GM20000 (cell line): ENCODE measurements at places on chromosomes 16 and 17.

DNA sequence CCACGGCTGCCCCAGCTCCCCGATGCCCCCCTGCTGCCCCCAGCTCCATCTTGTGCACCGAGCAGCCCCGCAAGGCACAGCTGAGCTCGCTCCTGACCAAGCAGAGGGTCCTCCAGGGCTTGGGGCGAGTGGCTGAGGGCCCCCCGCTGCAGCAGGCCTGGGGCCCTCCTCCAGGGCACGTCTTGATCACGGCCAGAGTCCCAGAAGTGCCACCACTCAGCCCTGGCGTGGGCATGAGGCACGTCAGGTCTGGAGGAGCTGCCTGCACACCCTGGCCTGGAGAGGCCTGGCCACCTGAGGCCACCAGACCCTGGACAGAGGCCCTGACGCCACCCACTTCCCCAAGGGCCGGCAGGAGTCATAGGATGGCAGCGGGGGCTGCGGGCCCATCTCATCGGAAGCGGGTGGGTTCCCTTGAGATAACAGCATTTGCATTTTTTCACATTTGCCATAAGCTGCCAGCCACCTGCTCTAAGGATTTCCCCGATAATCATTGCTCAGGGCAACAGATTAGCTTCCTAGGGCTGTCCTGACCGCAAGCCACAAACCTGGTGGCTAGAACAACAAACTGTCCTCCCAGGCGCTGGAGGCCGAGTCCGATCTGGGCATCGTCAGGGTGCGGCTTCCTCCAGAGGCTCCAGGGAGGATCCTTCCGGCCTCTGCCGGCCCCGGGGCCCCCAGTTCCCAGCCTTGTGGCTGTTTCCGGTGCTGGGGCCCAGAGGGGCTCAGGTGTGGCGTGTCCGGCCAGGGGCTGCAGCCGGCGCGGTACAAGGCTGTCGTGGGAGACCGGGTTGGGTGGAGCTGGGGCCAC, 23.9 kb upstream of the C1QTNF8 start:
- no peak for DNase-seq

DNA sequence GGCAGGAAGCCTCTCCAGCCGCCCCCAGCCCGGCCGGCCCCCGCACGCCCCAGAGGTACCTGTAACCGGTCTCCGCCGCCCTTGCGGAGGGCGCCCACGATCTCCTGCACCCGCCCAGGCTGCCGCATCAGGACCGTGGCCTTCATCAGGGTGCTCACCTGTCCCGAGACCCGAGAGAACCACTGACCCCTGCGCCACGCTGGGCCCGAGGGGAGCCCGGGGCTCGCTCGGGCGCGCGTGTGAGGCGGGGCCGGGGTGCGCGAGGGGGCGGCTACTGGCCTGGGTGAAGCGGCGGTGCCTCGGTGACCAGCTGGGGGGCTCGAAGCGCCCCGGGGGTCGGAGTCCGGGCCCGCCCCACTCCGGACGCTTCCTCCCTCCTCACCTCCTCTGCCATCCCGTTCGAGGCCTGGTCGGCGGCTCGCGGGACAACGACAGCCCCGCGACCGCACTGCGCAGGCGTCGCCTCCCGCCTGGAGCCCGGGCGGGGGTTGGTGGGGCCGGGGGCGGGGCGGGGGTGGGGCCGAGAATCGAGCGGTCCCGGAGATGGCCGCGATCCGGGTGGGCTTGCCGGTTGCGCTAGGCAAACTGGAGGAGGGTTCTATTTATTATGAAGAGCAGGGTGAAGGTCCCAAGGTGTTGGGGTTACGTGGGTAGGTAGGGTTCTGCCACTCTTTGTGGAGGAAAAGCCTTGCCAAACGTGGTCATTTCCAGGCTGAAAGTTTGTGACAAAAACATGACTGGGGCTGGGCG, at the start of gene NT5C3B:
Gene NT5C3B (minus strand): TSS at position 433 of the 750 bp plus-strand sequence. CDS start 39 bp downstream, at position 394.
- peak; percentile 92 for DNase-seq

GRCh38 chr17:32323811-32324491, 18.0 kb downstream of the C17orf75 start:
- peak; percentile 37 for DNase-seq

DNA sequence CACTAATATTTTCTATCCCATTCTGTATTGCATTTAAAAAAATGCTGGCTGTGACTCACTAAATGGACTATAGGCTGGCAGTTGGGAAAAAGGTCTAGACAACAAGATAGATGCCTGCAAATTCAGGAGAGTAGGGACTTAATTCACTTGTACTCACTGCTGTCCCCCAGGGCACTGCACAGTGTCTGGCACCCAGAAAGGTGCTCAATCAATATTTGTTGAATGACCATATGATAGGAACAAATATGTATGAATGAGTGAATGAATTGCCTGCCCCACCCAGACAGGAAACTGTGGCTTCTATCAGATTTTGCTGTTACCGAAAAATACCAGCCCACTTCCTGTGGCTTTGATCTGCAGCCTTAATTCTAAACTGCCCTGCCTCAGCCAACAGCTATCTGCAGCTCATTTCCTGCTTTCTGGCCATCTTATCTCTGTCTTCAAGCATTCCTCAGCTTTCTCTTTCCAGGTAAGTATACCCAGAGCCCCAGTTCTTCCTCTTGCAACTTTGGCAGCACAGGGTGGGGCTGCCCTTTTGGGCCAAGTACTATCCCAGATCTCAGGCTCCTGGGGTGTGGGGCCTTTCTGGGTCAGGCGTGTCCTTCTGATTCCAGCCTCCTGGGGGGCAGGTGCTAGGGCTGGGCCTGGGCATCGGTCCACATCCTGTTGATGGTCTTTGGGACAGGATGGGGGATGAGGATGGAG, 15.3 kb upstream of the TNS4 start:
- peak; percentile 67 for DNase-seq

GRCh38 chr17:40427002-40427491, 9.4 kb upstream of the TOP2A start:
- no peak for DNase-seq

- no peak for DNase-seq
Observed at GRCh38 chr17:49680314-49680713, 2.4 kb upstream of the SPOP start.

GRCh38 chr16:24102209-24102660, 153.9 kb upstream of the CACNG3 start:
- no peak for DNase-seq

GRCh38 chr17:74768069-74768762, 7.9 kb downstream of the NAT9 start:
- no peak for DNase-seq

- DNase-seq, result no peak
Observed at GRCh38 chr17:65896889-65897288, 295.0 kb downstream of the CEP112 start.

- DNase-seq, result peak; percentile 8
Observed at GRCh38 chr17:75004371-75004770, 8.1 kb upstream of the MRPL58 start.

GRCh38 chr17:83150369-83151055, 71.1 kb downstream of the METRNL start:
- no peak for DNase-seq

- DNase-seq, result no peak
Observed at GRCh38 chr17:57282296-57282695, 26.0 kb downstream of the MSI2 start.

DNA sequence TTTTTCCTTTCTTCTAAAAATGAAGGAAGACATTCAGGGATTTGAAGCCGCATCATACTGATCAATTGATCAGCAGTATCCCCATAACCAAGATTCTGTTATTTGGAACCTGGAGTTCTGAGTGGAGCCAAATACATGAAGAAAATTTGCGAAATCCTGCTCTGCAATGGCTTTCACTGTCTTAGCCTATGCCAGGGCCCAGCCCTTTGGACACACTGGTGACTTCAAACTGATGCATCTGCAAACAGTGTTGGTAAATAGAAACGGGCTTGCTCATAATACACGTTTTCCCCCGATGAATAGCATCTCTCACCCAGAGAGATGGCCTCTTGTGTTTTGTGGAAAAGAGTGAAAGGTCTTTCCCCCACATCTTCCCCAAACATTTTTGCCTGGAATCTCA, 87.6 kb upstream of the TOX3 start:
- no peak for DNase-seq

DNA sequence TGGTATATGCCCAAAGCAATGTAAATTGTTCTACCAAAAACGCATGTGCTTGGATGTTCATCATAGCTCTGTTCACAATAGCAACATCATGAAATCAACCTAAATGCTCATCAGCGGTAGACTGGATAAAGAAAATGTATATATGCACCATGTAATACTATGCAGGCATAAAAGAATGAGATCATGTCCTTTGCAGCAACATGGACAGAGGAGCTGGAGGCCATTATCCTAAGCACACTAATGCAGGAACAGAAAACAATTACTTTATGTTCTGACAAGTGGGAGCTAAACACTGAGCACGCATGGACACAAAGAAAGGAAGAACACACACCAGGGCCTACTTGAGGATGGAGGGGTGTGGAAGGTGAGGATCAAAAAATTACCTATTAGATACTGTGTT, 33.7 kb downstream of the TANC2 start:
- no peak for DNase-seq

DNA sequence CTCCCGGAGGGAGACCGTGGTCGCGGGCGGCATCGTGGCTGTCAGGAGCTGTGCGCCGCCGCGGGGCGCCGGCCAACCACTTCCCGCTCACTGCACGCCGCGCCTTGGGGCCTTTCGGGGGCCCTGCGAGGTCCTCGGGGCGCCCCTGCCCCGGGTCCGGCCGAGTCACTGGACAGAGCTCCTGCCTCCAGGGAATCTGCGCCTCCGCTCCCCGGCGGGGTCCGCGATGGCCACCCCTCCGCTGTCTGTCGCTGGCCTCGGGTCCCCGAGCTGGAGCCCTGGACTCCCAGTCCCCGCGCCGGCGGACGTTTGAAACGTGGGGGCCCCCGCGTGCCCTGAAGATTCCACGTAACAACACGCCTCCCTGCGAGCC, at the start of gene QRICH2:
Gene QRICH2 (minus strand): TSS at position 311 of the 373 bp plus-strand sequence. CDS start 278 bp downstream, at position 33.
- DNase-seq, result no peak

DNA sequence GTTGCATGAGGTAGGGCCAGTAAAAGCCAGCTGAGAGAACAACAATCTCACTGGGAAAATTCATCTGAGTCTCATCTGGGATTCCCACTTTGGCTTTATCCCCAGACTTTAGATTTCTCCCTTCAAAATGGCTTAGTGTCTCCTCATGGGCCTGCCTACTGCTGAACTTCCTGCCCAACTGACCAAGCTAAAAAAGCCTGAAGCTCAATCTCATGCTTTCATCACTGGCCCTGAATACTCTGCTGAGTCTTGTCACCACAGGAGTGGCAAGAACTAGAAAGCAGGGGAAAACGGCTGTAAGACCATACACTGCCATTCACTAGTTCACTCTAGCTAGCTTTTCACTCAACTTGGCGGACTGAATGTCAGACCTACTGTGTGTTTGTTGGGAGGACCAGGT, 96.4 kb upstream of the NOG start:
- no peak for DNase-seq

GRCh38 chr17:74858672-74859458, 820 bp downstream of the GRIN2C start:
- no peak for DNase-seq

GRCh38 chr16:66908762-66909559, 9.7 kb downstream of the CDH16 start:
- DNase-seq, result no peak

- DNase-seq, result no peak
Observed at GRCh38 chr16:47872225-47872624, 283.6 kb downstream of the ABCC12 start.

DNA sequence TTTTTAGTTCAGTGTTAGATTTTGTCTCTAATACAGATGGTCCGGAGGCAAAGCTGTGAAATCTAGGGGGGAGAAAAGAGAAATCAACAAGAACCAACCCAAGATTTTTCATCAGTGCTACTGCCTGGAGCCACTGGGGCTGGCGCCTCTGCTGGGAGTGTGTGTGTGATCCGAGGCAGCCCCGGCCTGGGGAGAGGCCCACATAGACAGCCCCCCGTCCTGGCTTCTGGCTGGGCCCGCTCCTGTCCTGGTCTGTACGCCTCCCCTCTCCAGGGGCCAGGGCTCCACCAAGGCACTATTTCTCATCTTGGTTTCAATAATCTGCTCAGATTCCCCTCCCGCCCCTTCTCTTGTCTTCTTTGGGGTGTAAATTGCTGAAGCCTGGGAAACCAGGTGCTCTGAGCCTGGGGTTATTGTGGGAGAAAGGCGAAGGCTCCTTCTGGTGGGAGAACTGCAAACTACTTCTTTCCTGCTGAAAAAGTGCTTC, 7.8 kb downstream of the BAHCC1 start:
- no peak for DNase-seq

GRCh38 chr16:15033309-15033707, 22.6 kb downstream of the NTAN1 start:
- no peak for DNase-seq

- no peak for DNase-seq
Observed at GRCh38 chr16:1042866-1043265, 29.7 kb upstream of the SSTR5 start.

DNA sequence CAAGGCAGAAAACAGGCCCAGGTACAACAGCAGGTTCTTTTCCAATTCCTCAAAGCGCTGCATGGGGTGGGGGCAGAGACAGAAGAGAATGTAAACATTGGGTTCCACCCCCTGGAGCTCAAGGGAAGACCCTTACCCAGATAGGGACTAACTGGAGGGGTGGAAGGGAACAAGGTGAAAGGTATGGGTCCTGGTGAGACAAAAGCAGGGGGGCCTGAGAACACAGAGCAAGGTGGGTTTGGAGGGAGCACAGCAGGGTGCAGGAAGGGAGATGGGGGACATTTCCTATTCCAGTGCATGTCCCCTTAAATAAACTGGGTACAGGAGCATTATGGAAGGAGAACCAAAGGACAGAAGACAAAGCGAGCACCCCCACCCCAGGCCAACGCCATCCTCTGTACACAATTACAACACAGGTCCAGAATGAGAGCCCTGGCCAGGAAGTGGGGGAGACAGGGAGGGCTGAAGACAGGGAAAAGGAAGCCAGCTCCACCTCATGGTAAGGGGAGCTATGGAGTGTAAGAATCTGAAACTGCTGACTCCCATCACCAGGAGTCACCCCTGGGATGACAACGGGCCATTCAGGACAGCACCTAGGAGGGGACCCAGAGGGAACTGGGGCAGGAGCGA, 2.1 kb upstream of the CD2BP2 start:
- no peak for DNase-seq

- no peak for DNase-seq
Observed at GRCh38 chr17:70961341-70961740, 792.0 kb downstream of the KCNJ2 start.

DNA sequence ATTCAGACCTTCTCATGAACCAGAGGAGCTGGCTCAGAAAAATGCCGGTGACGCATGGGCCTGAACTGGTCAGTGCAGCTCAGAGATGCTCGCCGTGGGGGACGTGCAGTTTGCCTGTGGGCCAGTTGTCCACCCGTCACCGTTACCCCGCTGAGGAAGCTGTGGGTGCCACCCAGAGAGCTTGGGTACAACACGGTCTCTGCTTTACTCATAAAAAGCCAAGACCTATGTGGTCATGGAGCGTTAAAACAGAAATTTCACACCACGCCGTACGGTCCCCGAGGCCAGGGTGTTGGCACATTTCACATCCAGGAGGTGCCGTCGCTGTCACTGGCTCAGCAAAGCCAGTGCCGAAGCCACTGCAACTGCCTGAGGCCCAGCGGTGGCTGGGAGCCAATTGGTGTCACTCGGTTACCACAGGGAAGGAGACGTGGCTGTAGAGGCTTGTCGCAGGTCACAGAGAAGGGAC, 120.9 kb downstream of the METRNL start:
- DNase-seq, result no peak
